Stimulated activated CD4-positive, alpha-beta T cell treated with anti-CD3 and anti-CD28 coated beads, TNF-alpha, amount 100 ng/mL, for 24 hours (primary cell): ENCODE measurements at places on chromosomes 2 and 18.

GRCh38 chr2:240785424-240786335 is 34.3 kb downstream of the KIF1A start:
- no peak for DNase-seq

- DNase-seq, result no peak
These were observed 115.5 kb upstream of the GLI2 start for GRCh38 chr2:120620025-120620793.

DNA sequence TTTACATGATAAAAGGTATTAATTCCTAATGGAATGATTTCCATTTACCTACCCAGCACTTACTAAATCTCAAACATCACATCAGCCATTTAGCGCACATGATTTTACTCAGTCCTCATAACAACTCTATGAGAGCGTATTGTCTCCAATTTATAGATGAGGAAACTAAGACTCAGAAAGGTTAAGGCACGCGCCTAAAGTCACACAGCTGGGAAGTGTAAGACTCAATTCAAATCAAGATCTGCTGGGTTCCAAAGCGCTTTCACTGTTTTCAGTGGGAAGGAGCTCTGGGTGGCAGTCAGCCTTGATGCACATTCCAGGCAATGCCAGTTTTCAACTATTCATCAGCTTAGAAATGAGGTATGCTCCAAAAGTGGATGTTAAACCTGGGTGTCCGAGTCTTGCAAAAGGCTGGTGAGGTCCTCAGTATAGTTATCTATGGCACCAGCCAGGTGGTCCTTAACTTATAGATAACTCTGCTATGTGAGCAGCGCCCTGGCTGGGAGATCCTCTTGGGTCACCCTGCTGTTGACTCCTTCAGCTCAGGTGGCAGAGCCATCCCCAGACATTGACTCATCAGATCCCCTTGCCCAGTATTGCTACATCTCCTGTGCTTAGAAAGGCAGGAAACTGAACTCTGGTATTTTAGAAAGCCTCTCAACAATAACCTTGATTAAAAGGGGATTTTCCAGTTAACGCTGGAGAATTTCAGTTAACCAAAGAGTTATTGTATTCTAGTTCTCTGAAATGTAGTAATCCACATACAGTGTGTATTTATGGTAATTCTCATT is 47.1 kb downstream of the SLC4A1AP start:
- DNase-seq, result no peak

DNA sequence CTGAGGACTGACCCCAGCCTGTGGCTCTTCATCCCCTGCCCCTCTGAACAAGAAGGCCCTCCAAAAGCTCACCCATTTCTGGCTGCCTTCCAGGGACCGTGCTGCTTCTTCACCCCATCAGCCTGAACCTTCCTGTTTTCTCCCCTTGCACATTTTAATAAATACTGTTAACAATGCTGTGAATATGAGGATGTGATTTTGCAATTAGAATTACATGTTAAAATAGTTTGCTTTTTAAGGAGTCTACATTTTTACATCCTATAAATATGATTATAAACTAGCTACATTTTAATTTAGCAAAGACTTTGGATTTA is 4.0 kb downstream of the SNTG2 start:
- DNase-seq, result no peak

- DNase-seq, result no peak
These were observed 65.6 kb downstream of the SH3RF3 start for GRCh38 chr2:109194620-109194937.

DNA sequence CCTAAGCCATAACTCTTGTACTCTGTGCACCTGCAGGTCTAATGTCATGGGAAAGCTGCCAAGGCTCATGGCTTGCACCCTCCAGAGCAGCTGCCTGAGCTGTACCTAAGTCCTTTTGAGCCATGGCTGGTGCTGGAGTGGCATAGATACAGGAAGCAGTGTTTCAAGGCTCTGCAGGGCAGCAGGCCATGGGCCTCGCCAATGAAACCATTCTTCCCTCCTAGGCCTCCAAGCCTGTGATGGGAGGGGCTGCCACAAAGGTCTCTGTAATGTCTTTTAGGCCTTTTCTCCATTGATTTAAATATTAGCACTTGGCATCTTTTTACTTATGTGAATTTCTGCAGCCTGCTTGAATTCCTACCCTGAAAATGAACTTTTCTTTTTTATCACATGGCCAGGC is 108.5 kb downstream of the PTH2R start:
- DNase-seq, result no peak

DNA sequence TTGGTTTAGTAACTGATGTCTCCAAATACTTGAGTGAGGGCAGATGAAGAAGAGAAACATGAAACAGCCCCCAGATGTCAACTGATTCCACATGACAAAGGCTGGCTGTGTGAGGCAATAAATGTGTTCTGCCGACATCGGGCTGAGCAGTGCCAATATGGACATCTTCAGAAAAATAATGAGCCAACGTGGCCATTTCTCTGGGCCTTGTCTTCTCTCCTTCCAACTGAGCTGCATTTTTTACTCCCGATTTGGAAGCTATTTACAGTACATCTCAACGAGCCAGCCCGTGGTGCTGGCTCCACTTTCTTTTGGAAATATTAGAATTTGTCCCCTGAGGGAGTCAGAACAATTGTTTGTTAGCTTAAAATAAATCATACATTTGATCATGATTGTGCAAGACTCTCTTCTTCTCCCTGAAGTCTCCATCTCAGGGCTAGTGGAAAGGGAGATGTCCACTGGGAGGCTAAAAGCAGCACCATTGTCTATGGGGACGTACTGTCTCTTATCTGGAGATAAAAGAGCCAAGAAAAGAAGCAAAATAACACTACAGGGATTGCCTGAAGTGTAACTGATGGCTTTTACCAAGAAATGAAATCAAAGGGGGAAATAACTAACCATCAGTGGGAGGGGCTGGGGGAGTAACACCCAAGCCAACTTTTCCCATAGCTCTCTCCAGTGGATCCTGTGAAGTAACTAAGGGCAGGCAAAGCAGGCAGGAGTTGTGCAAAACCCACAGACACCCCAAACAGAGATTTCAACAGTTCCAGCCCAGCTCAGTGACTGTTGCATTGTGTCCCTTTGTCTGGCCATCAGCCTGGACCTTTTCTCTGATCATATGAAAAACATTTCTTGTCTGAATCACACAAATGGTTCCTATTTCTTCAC is 114.8 kb downstream of the RDH14 start:
- no peak for DNase-seq

DNA sequence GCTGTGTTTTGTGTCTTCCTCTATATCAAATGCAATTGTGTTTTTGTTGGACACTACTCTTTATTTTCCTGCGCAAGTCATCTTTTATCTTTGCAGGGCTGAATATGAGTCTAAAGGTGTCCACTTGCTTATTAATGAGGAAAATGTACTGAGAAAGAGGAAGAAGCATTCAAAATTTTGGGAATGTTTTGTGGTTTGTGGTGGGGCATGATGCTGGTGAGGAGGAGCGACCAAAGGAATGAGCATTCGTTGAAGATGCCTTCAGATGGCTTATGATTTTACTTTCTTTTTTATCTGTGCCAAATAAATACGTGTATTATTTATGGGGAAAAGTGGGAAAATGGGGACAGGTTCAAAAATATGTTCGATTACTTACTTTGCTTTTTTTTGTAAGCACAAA is 63.9 kb upstream of the SMIM21 start:
- no peak for DNase-seq

GRCh38 chr2:54775710-54776109 is 52.2 kb downstream of the EML6 start:
- no peak for DNase-seq

DNA sequence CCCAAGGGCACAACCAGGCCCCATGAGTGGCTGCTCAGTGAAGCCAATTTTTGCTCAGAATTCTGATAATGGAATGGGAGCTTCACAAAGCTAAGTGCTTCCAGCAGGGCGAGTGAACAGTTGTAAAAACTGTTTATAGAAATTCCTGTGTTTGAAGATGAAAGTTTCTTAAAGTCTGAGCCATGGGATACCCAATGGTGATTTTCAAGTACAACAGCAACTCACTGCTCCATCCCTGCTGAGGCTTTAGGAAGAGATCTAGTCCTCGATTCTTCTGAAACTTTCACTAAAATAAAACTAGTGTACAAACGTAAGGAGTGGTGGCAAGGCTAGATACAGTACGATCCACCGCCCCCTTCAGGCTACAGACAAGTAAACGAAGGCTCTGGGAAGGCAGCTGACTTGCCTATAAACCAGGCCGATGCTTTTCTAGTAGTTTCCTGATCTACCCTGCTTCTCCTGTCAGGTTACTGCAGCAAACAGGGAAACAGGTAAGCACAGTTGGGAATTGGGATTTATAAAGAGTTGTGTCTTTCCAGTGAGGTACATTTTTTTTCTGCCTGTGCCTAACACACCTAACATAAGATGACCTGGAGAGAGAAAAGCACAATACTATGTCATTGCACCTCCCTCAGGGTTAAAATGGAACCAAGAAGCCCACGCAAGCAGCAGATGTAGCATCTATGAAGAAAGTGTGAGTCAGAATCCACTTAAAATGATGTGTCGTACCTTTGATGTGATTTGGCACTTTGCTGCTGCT is 108.7 kb downstream of the UXS1 start:
- no peak for DNase-seq

DNA sequence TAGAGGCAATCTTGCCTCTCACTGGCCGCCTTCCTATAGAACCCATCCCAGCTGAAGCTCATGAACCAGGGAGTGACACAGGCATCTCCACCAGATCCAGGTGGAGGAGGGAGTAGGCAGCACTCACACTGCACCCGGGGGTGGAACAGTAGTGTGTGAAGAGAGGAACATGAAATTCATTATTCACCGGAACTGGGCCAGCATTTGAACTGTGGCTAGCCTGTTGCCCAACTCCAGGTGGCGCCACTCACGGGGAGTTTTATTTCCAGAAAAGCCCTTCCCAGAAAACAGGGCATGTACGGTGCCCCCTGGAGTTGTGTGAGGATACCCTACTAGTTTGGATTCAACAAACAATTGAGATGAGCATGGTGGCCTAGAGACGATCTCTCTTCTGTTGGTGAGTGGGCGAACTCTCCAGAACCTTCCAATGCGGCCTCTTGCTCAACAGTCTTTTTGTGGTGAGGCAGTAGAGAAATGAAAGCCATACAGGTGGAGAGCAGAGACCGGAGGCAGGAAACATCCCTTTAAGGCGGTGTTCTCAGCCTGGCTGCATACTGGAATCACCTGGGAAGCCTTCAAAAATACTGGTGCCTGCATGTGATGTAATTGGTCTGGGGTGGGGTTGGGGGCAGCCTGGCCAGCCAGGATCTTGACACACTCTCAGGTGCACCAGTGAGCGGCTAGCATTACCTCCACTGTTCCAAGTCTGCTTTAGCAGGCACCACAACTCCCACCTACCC is 73.5 kb upstream of the NEDD4L start:
- DNase-seq, result no peak

DNA sequence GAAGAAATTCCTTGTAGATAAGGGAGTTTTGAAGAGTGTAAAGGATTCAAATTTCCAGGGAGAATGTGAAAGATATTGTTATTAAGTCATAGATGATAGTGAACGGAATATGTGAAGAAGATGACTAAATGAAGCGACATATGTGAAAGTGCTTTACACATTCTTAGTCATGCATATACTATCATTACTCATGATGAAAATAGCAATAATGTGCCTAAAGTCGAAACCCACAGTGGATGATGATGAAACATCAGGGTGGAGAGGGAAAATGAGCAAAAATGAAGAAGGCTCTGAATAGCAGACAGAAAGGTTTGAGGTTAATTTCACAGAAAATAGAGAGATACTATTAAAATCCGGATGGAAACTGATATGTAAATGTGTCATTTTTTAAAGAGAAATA is 1237.1 kb downstream of the LRP1B start:
- DNase-seq, result no peak

DNA sequence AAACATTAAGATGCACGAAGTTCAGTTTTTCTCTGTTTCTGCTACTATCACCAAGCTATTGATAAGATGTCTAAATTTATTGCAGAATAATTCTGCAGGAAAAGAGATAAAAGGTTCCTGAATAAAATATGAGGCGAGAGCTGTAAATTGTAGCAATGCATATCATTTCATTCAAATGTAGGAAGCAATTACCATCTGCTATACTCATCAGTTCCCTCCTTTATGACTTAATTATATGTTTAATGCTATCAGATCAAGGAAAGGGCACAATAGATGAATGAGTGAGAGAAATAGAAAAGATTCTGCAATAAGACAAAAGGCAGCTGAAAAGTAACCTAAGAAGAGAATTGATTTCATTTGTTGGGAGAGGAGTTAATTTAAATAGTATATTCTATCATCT is 108.2 kb upstream of the GALNT5 start:
- DNase-seq, result no peak

GRCh38 chr18:48975817-48976649 is 25.3 kb upstream of the SMAD7 start:
- DNase-seq, result peak; percentile 31

DNA sequence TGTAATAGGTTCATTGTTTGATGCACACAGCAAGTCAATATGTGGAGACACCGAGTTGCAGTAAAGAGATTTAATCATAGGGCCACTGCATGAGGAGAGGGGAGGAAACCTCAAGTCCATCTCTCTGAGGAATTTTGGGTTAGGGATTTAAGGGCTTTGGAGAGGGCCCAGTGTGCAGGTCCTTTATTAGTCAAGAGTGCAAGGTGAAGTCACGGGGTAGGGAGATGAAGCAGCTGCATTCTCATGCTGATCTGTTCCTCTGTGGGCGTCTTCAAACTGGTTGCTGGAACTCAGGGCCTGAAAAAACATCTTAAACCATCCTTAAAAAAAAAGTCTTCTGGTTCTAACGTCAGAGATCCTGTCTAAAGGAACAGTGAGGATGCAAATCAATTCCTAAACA is 131.6 kb downstream of the NXPH2 start:
- DNase-seq, result no peak

DNA sequence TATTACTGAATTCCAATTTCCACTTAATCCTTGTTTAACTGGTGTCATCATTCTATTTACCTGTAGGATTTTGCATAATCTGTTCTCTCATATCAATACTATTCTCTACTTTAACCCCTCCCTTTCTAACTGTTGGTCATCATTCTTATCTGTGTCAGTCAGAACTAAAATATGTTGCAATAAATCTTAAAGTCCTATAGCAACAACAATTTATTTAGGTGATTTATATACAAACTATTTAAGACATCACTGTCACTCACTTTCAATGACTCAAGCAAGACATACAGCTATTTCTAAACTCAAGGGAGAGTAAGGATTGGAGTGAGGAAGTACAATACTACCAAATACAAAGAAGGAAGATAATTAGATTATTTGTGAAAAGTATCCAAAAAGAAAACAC is 740.4 kb downstream of the DSC3 start:
- DNase-seq, result no peak

- no peak for DNase-seq
These were observed 7.5 kb upstream of the BCL11A start for GRCh38 chr2:60560734-60561644.

GRCh38 chr2:101855776-101856175 is 136.0 kb upstream of the IL1R2 start:
- no peak for DNase-seq

- no peak for DNase-seq
These were observed 145.6 kb downstream of the TDRD15 start for GRCh38 chr2:21269382-21269781.

DNA sequence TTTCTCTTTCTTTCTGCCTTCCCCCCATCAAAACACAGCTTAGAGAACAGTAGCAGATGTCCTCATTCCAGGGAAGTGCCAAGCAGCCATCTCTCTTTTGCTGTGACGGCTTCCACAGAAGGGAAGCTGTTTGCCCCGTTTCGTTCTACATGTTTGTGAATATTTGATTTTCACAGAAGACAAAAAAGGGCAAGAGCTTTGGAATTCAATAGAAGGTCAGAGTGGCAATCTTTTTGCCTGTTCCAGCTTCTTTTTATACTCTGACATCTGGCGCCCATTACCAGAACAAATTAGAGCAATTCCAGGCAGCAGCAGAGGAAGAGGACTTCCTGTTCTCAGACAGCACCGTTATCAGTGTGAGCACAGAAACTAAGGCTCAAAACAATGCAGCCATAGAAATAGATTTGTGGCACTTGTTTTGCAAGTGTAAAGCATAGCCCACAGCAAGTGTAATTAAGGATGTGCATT is 79.0 kb upstream of the CDH19 start:
- no peak for DNase-seq
